ENCODE measurements at places on chromosomes 12 and 14. TPM values are rescaled to one million over a fixed set of nuclear protein-coding genes. Genes with fewer than 3 reads are reported as not detected.

DNA sequence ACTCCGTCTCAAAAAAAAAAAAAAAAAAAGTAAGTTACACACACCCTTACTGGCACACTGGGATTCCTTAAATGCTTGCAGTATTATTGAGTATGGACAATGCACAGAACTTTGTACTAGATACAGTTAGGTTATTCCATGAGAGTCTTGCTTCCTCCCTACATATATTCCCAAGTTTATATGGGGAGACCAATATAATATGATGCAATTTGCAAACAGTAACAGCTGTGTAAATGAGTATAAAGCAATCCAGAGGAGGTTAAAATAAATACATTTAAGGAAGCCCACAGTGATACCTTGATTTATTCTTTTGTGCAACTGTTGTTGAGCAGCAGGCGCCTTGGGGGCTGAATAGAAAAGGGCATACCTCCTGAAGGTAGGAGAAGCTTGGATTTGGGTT is 26.6 kb downstream of the RASSF3 start:
- no peak for DNase-seq

DNA sequence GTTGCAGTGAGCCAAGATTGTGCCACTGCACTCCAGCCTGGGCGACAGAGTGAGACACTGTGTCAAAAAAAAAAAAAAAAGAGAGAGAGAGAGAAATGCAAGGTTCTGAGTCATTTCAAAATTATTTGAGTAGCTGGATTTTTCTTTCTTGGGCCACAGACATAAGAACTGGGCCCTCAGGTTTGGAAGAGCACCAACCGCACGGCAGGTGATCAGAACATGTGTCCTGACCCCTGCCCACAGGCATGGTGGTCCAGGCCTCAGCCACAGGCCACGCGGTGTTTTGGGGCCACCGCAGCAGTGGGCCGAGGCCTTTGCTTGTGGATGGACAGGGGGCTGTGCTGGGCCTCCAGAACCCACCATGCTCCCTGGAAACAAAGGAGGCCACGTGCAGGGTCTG is 126.7 kb downstream of the CALM1 start:
- no peak for DNase-seq

- no peak for DNase-seq
These were observed 177.4 kb downstream of the DICER1 start for GRCh38 chr14:94979891-94980290.

Gene TMBIM6
- total RNA-seq, result 246 TPM

GRCh38 chr12:24285448-24285847 is 336.0 kb upstream of the SOX5 start:
- no peak for DNase-seq

GRCh38 chr14:100104523-100105300 is 39.5 kb downstream of the EVL start:
- peak; percentile 55 for DNase-seq

Gene SLC10A1
- not detected for total RNA-seq

DNA sequence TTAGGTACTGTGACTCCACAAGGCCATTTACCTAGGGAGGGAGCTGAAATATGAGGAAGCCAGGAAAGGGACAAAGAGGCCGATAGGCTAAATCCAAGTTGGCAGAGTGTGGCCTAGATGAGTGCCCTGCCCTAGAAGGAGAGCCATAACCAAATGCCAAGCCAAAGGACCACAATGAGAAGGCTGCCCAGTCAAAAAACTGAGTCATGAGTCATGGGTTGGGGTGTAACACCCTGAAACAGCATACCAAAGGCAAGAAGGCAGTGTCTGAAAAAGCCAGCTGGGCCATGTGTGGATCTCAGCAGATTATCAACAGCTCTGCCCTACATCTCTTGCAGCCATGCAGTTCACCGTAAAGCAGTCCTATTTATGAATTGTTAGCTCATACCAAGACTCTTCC is 171.7 kb downstream of the PHLDA1 start:
- DNase-seq, result no peak

Gene MMP19
- 18.0 TPM for total RNA-seq

- no peak for DNase-seq
These were observed 107.3 kb upstream of the MDM1 start for GRCh38 chr12:68439368-68440045.

Gene PRKD1
- total RNA-seq, result 20.0 TPM

- DNase-seq, result no peak
These were observed 121.2 kb downstream of the METTL25 start for GRCh38 chr12:82479511-82479910.

GRCh38 chr14:55851961-55852360 is 266.2 kb upstream of the PELI2 start:
- no peak for DNase-seq

- no peak for DNase-seq
These were observed 84.4 kb upstream of the ETV6 start for GRCh38 chr12:11564984-11565651.

GRCh38 chr14:51335531-51335930 is 95.5 kb downstream of the TMX1 start:
- DNase-seq, result peak; percentile 84

DNA sequence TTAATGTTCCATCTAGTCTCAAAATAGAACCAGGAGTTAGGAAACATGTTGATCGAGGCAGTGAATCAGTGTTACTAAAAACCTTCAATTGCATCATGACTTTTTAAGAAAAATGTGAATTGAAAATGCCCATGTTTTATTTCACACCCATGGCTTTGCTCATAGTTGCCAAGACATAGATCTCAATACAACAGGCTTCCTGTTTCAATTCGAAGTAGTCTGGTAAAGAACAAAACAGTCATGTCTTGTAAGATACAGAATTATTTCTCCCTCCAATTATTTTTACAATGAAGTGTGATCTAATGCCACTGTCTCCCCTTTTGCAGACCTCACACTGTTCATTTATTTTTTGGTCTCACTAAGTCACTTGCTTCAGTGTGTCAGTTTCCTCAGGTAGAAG is 44.6 kb upstream of the FAR2 start:
- no peak for DNase-seq

Gene USP30
- total RNA-seq, result 15.1 TPM

Gene NPFF
- not detected for total RNA-seq

GRCh38 chr12:68334132-68334531 is 2.0 kb upstream of the MDM1 start:
- DNase-seq, result no peak

Gene RAB21
- total RNA-seq, result 13.0 TPM

DNA sequence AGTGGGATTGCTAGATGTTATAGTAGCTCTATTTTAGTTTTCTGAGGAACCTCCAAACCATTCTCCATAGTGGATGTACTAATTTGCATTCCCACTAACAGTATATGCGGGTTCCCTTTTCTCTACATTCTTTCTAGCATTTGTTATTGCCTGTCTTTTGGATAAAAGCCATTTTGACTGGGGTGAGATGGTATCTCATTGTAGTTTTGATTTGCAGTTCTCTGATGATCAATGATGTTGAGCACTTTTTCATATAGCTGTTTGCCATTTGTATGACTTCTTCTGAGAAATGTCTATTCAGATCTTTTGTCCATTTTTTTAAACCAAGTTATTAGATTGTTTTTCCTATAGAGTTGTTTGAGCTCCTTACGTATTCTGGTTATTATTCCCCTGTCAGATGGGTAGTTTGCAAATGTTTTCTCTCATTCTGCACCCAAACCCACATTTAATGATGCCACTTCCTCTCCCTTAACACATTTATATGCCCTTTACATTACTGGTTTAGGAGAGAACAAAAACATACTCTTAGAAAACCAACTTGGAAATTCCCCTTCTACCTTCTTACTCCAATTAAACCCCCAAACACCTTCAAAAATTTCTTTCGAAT is 48.2 kb downstream of the NELL2 start:
- no peak for DNase-seq

Gene PLEK2
- total RNA-seq, result 0.16 TPM

DNA sequence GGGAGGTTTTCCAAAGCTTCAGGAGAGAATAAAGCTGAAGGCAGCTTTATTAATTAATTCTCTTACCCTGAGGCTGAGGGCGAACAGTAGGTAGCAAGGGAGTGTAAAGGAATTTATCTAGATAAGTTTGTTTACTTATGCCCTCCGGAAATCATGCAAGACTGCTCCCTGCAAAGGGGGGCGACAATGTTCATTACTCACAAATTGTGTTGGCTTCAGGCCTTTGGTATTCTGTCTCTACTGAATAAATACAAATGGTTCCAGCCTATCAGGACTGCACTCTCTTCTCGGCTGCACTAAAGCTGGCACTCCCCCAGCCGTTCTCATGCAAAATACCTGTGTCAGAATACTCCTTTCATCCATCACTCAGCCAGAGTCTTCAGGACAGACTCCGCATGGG is 120.8 kb downstream of the PPHLN1 start:
- DNase-seq, result no peak

DNA sequence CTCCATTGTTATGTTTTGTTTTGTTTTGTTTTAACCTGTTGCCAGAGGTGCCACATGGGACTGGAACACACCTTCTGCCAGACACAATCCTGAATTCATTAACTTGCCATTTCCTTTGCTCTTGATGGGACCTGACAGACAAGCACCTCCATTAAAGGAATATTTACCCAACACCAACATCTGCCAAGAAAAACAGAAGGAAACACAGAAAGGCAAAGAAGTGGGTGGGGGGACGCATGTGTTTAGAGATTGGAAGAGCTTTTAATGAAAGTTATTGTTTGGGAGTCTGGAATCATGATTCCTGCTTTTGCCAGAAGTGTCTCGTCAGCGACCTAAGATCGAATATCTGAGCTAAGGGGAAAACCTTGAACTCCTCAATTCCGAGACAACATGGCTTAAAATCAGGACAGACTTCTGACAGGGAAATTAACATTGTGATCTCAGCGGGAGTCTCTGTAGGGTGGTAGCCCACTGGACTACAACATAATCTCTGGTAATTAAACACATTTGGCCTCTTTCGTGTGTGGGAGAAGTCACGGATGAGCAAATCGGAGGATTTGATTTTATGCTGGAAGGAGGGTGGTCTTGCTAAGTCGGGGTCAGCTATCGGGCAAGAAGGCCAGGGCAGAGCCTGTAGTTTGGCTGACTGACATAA is 210.4 kb upstream of the FAR2 start:
- no peak for DNase-seq

- no peak for DNase-seq
These were observed 360.9 kb downstream of the NAV3 start for GRCh38 chr12:78191611-78192010.

DNA sequence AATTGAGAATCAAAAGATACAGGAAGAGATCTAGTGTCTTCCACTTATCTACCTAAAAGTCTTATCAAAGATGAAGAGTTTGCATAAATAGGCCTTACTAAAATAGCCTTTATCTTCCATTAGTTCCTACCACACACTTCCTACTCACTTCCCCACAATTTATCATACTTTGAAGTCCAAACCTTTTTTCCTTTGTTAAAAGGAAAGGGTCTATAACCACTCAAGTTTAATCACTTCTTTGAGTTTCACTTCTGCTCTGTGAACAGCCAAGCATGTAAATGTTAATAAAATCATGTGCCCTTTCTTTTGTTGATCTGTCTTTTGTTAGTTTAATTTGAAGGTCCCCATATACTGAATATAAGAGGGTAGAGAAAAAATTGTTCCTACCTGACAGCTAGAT is 114.5 kb downstream of the PHLDA1 start:
- DNase-seq, result no peak

Gene ERH
- 71.5 TPM for total RNA-seq

DNA sequence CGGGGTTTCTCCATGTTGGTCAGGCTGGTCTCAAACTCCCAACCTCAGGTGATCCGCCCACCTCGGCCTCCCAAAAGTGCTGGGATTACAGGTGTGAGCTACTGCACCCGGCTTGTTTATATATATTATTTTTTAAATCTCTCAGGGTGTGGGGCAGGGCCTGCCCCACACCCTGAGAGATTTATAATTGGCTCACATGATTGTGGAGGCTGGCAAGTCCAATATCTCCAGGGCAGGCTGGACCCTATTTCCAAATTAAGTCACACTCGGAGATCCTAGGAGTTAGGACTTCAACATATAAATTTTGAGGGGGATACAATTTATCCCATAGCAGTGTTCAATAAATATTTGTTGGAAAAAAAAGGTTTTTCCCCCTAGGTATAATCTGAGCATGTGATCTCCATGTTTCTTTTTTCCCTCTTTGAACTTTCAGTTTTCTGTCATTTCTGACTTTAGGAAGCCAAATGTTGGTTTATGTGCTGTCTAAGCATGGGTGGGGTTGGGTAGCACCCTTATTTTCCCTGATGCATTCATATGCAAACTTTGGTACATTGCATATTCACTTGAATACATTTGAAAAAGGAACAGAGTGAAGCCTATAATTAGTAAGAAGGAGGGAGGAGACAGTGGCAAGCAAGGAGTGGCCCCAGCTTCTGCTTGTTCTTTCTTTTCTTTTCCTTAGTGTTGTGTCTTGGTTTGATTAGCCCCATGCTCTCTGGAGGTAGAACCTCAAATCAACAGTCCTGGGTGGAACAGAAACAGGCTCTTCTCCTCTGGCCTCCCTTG is 8.7 kb upstream of the A2ML1 start:
- DNase-seq, result no peak

Gene NGB
- total RNA-seq, result 3.5 TPM

Gene RNU4-1
- total RNA-seq, result under 0.01 TPM

DNA sequence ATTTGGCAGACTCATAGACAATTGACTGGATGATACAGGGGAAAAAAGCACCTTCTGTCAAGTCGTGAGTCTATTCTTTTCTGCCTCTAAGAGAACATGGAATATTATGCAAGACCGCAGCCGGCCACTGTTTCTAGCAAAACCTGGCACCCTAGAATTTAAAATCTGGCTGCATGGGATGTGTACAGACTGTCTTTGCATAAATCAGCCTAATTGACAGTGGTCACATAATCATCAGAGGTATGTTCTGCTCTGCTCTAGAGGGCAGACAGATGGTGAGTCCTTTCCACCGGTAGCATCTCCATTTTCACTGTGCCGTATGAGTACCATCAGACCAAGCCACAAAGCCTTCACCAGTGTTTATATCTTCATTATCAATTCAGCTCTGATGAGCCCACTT is 80.6 kb downstream of the KCNK10 start:
- no peak for DNase-seq

Gene P2RX2
- total RNA-seq, result 0.16 TPM

DNA sequence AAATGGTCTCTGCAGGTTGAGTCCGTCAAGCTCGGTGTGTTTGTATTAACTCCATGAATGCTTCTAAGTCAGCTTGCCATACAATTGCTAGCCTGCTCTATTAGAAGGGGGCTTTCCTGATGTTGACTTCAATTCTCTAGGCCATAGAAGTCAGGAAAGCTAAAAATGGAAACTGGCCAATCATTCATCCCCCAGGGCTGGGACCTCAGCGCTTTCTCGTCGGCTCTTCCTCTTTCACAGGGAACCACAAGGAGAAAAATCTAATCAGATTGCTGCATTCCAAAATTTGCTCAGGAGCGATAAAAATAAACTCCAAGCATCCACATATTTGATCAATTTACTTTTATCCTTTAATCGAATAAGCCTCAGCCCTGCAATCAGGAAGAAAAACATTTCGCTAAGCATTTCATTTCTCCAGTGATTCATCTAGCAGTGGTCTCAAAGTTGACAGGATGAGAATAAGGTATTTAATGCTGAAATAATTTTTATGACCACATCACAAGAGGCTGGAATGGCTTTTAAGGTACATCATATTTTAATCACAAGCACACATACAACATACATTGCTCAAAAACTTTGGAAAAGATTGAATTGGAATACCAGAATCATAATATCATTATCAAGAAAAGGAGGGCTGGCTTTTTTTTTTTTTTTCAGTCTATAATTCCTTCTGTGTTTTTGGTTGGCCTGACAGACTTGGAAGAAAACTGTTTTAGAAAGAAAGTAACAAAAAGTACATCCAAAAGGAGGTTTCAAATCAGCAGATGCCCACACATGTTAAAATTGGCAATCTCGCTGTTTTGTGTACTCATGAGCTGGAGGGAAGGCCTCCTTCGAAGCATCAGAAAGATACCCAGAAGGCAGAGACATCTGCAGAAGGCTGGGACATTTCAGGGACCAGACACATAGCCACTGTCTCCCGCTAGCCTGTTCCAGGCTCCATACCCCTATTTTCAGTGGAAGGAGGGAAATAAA is 316.3 kb downstream of the NUAK1 start:
- no peak for DNase-seq

Gene C14orf132
- 20.7 TPM for total RNA-seq

Gene CNTN1
- total RNA-seq, result 7.6 TPM

Data from sigmoid colon (tissue), 7 donors.